ENCODE measurements at places on chromosomes 16 and 17. TPM values are rescaled to one million over a fixed set of nuclear protein-coding genes. Genes with fewer than 3 reads are reported as not detected.

DYNLRB2 gene
- 2.3 TPM for total RNA-seq

GRAP gene
- total RNA-seq: 12.4 TPM

CA7 gene
- 0.12 TPM for total RNA-seq

SMTNL2 gene
- total RNA-seq: 95.6 TPM

KRT20 gene
- total RNA-seq: 0.23 TPM

GP1BA gene
- total RNA-seq: 0.88 TPM

ATP1B2 gene
- 13.1 TPM for total RNA-seq

SALL1 gene
- 56.6 TPM for total RNA-seq

Measured in metanephros (tissue), 2 donors.